ENCODE measurements at places on chromosomes 1 and 21.
A peak's percentile ranks its signal among the peaks of the same experiment; 100 is the strongest.

DNA sequence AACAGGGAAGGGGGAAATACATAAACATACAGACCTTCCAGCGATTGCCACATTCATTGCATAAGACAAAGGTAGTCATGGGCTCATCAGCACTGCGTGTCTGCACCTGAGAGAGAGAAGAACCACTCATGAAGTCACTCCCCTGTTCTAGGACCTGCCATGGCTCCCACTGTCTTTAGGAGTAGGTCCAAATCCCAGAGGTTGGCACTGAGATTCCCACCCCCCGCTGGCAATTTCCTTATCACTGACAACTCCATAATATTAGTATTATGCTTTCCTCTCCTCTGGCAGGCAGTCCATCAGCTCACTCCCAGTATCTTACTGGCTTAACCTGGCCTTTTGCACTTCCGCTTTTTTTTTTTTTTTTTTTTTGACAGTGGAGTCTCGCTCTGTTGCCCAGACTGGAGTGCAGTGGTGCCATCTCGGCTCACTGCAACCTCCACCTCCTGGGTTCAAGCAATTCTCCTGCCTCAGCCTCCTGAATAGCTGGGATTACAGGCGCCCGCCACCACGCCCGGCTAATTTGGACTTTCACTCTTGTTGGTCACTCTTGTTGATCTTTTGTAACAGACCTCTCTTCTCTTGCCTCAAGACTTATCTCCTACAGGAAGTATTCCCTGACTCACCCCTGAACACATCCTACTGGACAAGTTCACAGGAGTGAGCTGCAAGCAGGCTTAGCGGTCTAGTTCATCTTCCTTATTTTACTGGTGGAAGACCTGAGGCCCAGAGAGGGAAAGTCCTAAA lies 14.8 kb upstream of the ZNF436 start:
- DNase-seq = no peak

- no peak for DNase-seq
Measured at GRCh38 chr1:35062518-35063196, 16.5 kb upstream of the ZMYM1 start.

DNA sequence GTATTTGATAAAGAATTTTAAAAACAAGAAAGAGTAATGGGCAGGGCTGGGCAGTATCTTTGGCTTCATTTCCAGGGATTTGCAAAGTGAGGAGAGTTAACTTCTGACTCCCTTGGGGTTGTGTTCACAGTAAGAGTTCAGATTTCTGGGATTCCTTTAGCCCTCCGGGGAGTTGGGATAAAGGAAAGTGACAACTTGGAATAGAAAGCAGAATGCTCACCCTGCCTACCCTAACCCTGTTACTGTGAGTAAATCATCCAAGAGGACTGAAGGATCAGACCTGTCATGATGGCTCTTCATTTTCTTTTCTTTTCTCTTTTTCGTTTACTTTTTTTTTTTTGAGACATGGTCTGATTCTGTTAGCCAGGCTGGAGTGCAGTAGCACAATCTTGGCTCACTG lies 76.1 kb downstream of the CACHD1 start:
- DNase-seq = no peak

DNA sequence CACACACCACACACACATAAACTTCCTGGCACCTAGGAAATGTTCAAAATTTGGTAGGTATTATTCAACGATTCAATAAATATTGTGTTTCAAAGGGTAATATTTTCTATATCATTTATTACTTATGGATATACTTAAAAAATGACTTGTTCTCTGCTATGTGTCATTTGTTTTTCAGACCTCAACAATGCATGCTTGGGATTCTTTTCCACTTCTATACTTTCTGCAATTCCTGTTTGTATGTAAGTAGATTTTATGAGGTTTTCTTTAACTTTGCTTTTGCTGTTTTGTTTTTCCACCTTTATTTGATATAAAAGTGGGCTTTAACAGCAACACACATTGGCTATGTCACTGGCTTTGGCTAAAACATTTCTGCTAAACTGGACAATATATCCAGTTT lies 3.5 kb downstream of the CEP170 start:
- no peak for DNase-seq

- no peak for DNase-seq
Measured at GRCh38 chr1:194279975-194280374, 1093.6 kb upstream of the B3GALT2 start.

DNA sequence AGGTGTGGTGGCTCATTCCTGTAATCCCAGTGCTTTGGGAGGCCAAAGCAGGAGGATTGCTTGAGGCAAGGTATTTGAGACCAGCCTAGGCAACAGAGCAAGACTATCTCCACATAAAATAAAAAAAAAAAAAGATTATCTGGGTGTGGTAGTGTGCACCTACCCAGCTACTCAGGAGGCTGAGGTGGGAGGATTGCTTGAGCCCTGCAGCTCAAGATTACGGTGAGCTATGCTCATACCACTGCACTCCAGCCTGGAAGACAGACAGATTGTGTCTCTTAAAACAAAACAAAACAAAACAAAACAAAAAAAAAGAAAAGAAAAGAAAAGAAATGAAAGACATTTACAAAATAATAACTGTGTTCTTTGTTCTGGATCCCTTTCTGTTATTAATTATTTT lies 6.1 kb upstream of the TLCD4 start:
- no peak for DNase-seq

GRCh38 chr1:117608758-117609157 lies 2.9 kb downstream of the TENT5C start:
- no peak for DNase-seq

DNA sequence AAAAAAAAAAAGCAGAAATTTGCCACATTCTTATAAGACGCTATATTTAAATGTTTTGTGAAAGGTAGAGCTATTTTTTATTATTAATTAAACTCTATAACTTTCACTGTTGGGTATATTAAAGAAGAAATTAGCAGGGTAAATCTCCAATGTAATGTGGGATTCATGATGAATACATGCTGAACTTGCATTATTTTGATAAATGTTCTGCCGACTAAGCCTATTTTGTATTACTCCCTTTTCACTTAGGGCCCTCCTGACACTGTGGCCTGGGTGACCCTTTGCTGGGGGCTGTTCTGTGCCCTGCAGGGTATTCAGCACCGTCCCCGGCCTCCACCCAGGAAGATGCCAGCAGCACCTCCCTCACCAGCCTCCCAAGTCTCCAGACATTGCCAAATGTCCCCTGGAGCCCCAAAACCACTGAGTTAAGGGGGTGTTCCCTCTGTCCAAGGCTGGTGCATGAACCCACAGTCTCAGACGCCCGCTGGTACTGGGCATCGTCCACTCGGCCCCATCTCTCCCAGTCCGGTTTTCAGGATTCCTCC lies 22.5 kb downstream of the RSPH1 start:
- DNase-seq = no peak

GRCh38 chr1:234842726-234843641 lies 233.0 kb upstream of the IRF2BP2 start:
- DNase-seq = no peak

DNA sequence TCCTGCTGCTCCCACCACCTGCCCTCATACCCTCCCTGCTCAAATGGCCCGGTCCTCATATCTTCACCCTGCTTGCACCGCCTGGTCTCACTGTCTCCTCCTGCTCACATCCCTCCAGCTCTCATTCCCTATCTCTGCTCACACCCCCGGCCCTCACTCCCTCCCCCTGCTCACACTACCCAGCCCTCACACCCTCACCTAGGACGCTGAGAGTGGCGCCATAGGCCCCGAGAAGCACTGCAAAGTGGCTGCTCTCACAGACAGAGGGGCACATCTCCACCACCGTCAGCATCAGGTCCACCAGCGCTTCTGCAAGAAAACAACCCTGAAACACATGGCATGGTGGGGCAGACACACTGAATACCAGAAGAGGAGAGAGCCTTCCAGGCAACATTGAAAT lies 38.6 kb downstream of the MRAP start:
- DNase-seq = no peak

DNA sequence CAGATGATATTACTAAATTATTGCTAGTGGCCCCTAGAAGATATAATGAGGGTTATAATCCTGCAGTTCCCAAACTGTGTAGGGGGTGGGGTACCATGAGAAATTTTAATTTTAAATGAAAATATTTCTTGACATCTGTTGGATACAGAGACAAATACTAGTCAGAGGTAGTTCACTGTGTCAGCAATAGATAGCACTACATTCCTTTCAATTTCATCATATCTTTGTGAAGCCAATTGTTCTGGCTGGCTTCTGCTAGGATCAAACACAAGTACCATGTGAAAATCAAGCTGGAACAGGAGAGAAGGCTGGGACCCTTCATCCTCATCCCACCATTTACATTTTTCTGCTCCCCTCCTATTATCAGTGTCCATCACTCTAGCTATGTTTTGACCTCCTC lies 208.1 kb downstream of the USH2A start:
- no peak for DNase-seq

DNA sequence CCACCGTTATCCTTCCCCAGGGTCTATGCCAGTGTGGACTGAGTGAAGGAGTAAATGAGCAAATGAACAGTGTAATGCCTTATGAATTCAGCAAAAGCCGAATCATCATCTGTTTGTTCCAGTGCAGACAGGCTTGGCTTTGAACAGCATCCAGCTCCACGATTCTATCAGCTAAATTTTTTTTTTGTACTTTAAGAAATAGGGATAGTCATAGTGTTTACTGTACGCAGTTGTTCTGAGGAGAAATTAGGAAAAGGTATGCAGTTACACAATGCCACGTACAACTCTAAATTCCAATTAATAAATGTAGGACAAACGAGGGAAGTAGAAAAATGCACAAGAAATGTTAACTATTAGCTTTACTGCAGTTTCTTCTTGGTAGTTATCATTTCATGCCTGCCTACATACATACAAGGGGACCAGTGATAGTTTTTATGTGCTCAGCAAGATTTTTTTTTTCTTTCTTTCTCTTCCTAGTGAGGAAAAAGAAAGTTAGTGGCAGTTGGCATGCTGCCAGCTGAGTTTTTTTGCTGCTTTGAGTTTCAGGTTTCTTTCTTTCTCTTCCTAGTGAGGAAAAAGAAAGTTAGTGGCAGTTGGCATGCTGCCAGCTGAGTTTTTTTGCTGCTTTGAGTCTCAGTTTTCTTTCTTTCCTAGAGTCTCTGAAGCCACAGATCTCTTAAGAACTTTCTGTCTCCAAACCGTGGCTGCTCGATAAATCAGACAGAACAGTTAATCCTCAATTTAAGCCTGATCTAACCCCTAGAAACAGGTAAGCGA lies at the start of gene IFI44L:
Gene IFI44L (plus strand): TSS at position 646 of the 777 bp plus-strand sequence. CDS start 7,468 bp downstream, outside the sequence.
- DNase-seq = peak; percentile 64

DNA sequence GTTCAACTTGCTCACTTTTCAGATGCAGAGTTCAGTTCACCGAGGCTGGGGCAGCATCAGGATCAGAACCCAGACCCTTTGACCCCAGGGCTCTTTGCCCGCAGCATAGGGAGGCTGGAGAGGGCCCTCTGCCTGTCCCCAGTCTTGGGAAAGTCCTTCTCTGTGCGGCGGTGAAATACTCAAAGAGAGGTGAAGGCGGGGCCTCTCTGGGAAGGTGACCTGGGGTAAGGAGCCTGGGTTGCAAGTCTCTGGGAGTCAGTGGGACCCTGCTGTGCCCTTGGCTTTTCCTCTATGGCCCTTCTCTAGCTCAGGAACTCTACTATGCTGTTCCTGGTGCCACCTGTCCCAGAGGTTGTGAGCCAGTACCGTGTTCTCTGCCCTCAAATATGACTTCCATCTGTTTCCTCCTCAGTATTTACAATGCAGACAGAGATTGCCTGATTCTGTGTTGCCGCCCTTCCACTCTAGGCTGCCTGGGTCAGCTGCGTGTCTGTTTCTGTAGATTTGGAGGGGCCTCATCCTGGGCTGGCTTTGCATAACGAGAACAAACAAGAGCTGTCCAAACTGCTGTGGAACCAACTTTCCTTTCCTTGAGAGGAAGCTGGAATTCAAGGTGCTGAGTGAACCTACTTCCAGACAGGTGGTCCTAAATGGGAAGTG lies 18.7 kb upstream of the ZBTB21 start:
- no peak for DNase-seq

DNA sequence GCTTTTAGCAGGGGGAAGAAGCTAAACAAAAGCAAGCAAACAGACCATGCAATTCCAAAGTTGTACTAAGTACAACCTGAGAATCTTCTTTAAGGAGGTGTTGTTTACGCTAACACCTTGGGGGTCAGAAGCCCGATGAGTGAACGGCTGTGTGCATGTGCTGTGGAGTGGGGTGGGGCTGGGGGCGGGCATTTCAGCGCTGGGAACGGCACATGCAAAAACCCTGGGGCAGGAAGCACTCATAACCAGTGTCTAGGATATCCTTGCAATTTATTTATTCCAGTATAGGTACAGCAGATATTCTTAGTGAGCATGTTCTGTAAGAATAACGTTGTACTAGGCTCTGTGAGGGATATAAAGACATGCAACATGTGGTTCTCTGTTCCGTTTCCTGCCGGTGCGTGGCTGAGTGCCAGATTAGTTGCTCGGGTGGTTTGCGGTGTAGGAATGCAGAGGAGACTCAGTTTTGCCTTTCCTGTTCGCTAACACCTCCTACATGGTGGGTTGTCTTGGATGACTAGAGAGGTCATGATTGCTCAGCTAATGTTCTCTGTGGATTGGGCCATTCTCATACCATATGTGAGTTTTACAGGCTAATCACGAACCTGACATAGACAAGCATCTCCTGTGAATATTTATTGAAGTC lies 3.7 kb downstream of the FASLG start:
- no peak for DNase-seq

DNA sequence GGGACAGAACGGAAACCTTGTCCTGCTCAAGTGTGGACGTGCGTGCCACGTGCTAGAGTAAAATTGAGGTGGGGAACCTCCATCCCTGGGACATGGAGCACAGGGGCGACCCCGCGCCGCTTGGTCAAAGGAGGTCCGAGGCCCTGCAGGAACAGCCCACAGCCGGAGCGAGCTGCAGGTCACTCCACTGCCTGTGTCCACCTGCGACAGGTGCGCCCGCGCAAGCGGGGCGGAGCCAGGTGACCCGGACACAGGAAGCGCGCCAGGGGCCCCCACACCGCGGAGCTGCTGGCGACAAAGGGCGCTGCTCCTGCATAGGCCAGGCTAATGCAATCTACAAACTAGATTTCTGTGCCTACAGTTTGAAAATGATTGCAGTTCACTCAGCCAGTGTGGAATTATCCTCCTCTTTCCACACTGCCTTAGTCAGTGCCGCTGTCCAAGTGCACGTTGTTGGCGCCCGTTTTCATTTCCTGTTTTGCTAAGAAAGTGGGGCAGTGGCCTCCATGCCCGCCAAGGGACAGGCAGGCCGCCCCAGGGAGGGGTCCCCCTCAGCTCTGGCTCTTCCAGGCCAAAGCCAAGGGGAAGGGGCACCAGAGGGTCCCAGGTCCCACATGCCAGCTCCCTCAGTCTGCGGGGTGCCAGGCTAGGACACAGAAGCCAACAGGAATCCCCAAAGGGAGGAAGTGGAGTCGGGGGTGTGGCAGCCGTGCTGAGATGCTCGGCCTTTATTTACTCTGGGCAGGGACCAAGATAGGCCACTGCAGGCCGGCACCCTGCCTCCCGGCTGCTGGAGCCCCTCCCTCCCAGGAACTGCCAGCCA lies 4.3 kb upstream of the NADK start:
- no peak for DNase-seq

DNA sequence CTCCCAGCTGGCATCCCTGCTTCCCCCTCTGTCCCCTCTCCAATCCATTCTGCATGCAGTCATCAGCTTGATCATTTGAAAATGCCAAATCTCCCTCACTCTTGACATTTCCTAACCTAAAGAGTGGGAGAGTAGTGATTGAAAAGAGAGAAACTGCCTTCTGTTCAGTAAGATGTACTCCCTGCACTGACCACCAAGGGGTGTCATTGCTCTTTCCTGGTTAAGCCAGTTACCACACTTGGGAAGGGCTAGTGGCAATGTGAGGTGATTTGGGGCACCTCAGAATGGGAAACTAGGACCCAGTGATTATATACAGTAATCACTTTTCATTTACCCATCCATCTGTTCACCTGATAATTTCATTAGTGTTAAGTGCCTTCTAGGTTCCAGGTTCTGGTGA lies 6.9 kb upstream of the TMEM269 start:
- DNase-seq = no peak
